Activated T-cell treated with anti-CD3 and anti-CD28 coated beads for 48 hours (primary cell): ENCODE measurements at places on chromosomes 16 and 17.

DNA sequence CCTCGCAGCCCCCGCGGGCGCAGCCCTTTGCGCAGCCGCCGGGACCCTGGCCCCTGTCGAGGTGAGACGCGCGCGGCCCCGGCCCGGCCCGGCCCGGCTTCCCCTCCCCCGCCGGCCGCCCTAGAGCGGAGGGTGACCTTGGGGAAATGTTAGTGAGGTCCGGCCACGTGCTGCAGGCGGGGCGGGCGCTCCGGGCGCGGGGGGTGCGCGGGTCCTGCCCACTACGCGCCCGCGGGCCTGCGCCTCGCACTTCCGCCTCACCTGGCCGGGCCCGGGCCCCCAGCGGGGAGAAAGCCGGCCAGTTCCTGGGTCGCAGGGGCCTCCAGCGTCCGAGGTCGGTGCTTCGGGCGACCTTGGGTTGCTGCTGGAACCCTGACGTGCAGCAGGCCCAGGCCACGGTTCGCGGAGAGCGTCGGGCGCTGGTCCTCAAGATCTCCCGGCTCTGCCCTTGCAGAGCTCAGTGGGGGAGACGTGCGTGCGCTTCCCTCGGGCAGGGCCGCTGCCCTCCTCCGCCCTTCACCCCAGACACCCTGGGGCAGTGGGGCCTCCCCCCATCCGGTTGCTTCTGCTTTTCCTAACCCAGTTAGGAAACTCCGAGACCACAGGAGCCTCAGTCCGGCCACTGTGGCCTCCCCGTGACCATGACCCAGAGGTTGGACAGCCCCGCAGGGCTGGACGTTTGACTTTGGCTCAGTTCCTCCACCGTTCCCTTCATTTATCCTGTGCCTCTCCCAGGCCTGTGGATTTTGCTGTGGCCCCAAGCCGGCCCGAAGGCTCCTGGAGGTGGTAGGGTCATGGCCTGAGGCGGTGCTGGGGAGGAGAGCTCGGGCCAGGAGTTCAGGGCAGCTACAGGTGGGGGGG is 791 bp downstream of the MCRIP2 start:
- peak; percentile 46 for DNase-seq

- DNase-seq, result no peak
Observed at GRCh38 chr16:31179219-31179746, 656 bp upstream of the FUS start.

GRCh38 chr16:3190949-3191353 is 2.9 kb downstream of the OR1F1 start:
- no peak for DNase-seq

DNA sequence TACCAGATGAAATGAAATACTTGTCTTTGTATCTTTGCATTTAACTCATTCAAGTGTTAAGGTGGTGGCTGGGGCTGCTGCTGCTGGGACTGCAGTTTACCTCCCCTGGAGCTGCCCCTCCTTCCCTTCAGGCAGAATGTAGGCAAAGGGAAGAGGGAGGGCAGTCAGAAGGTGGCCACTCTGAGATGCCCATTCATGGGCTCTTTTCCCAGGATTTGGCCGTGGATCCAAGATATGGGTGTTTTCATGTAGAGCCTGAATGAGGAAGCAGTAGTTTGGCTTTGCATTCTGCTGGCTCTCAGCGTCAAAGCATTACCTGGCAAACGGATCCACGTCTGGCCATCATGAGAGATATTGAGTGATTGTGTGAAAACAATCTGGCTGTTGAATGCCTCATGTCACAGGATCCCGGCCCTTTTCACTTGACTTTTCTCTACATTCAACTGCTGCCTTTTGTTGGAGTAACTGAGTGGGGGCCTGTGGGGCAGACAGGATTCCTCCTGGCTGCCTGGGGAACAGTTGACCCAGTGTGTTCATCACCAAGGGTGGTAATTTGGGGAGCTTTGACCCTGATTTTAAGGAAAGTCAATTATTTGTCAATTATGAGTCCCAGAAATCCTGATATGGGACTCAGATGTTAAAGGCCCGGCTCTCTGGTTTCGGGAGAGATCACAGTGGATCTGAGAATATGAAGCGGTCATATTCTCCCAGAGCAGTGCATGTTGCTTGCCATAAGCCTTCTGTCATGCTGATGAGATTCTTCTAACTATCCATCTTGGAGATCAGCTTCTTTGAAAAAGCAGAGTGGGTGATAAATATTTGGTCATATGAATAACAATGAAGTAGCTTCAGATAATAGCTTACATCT is 236.8 kb downstream of the IRX3 start:
- no peak for DNase-seq

DNA sequence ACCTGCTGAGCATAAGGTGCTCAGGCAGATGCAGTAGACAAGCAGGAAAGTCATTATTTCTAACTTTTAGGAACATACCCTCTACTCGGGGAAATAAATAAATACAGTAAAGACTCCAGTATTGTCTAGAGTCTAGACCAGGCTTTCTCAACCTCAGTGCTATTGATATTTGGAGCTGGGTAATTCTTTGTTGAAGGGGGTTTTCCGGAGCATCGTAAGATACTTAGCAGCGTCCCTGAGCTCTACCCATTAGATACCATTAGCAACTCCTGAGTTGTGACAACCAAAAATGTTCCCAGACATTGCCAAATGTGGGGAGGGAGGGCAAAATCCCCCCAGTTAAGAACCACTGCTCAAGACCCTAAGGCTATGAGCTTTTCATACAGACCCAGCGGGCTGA is 21.1 kb downstream of the EPOP start:
- DNase-seq, result no peak

DNA sequence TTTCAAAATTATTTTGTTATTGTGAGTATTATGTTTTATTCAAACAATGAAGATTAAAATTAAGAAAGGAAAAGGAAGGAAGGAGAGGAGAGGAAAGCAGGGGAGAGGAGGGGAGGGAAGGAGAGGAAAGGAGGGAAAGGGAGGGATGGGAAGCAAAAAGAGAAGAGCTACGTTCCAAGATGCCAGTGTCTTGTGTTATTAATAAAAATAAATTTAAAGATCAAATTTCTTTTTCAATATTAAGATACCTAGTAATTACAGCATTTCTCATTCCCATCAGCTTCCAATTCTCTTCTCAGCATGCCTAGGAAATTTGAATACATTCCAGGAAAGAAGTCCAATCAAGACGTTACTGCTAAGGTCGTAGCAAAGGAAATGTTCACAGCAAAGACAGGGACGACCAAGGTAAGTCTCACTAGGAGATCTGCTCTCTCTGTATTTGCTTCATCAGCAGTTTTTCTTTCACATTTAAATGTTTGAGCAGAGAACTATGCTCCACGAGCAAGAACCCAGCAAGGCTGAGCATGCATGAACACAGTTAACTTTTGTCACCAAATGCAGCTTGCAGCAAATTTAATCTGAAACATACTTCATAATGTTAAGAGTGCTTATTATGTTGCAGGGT is 63.3 kb upstream of the HLF start:
- no peak for DNase-seq

DNA sequence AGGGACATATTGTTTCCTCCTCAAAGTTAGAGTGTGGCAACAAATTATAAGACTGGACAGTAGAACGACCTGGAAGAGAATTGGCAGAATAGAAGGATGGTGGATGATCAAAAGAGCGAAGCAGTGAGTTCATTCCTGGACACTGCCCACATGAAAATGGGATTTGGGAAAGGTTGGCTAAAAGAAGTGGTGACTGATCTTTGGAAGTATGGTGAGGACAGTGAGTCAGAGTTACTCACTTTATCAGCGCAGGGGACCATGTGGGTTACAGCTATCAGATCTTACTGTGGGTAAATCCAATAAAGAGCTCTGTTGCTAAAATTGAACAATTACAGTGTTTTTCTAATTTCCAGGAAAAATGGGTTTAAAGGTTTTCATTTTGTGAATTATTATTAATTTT is 2.7 kb upstream of the TANC2 start:
- DNase-seq, result no peak

DNA sequence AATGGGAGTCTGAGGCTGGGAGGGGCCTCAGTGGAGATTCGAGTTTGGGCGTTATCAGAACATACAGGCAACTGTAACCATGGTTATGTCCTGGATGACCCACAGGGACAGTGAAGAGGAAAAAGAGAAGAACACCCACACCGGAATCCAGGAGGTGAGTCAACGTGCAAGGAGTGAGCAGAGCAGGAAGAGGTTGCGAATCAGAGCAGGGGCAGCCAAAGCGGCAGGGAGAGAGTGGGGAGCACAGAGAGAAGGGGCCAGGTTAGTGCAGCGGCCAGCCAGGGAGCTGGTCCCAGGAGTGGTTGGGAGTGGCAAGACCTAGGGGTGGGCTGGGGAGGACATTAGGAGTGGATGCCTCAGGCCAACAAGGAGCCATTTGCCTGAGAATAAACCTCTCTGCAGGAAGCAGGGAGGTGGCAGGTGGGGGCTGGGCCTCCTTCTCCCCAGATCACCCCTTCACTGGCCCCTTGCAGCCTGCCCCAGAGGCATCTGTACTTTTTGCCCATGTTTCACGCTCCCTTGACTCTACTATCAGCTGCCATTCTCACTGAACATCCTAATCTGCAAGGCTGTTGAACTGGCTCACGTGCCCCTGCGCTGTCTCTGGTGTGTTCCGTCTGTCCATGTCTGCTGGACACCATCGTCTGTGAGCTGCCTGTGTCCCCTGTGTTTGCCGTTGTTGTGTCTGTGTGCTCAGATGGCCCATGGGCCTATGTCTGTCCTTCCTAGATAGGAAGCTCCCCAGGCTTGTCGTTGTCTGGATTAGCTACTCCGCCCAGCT is 5.1 kb downstream of the KRT13 start:
- DNase-seq, result no peak

GRCh38 chr16:12339686-12340085 is 363.2 kb downstream of the SNX29 start:
- no peak for DNase-seq

GRCh38 chr16:84503751-84504395 is 586 bp downstream of the MEAK7 start:
- no peak for DNase-seq

DNA sequence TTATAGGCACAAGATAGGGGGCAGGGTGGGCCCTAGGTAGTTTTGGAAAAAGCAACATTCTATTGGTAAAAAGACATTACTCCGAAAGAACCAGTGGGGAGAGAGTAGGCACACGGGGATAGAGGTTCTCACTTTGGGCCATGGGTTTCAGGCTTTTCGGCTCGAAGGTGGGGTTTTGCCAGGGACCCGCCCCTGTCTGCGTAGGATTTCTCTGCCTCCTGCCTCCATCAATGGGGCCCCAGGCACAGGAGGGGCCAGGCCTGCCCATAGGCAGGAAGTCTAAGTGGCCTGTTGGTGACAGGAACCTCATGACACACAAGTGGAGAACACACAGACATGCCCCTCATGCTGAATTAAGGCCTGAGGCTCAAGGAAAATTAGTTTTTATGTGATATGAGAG is 57.5 kb downstream of the RNF213 start:
- no peak for DNase-seq

DNA sequence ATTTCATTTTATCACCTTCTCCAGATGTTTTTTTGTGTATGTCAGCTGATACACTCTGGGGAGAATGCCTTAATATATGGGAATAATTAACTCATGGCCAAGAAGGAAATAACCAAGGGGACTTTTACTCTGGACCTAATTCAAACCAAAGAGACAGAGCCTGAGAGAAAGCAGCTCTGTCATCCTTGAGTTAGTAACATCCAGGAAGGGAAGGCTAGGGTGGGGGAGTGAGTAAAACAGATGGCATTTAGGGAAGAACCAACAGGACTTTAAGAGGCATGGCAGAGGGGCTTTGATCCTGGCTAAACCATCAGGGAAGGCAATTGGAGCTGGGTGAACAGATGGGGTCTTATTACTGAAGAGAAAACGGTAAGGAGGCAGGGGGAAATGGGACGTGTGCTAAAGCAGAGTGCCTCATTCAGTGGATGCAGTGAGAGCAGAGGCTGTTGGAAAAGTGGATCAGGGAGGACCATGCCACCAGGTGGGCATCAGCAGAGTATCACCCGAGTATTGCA is 2.5 kb upstream of the SMPD3 start:
- DNase-seq, result no peak

GRCh38 chr17:48054238-48055185 is 6.4 kb downstream of the NFE2L1 start:
- DNase-seq, result no peak

DNA sequence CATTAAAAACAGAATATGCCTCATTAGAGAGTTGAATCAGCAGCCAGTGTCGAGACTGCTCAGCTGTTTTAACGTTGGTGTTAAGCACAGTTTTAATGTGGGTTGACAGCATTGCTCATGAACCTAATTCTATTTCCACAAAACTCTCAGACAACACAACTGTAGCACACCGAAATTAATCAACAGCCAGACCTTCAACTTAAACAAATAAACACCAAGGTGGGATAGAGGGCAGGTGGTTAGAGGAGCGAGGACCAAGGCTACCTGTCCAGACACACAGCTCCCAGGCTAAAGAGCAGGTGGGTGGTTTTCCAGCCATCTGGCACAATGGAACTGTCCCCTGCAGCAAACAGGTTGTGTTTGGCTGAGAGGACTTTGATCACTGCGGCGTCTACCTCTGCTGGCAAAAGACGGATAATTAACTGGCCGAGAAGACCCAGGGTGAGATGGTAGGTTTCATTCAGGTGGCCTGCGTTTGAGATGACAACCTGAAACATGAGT is 69.6 kb upstream of the ATP2A3 start:
- DNase-seq, result no peak

DNA sequence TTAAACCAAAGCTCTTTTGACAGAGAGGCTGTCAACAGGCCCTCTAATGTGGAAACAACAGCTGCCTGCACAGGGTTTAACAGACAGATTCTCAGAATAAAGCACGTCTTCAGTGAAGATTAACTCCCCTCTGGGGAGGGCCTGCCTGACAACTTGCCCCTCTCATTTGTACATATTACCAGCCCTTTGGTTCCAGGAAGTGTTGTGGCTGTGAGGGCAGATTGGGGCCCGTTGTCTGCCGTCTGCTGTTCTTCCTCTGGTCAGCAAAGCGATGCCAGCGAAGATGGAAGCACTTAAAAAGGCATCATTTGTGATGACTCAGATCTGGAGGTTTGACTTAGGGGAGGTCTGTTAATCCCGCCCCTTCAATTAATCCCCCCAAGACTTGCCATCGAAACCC is 177.0 kb upstream of the IRX6 start:
- no peak for DNase-seq

DNA sequence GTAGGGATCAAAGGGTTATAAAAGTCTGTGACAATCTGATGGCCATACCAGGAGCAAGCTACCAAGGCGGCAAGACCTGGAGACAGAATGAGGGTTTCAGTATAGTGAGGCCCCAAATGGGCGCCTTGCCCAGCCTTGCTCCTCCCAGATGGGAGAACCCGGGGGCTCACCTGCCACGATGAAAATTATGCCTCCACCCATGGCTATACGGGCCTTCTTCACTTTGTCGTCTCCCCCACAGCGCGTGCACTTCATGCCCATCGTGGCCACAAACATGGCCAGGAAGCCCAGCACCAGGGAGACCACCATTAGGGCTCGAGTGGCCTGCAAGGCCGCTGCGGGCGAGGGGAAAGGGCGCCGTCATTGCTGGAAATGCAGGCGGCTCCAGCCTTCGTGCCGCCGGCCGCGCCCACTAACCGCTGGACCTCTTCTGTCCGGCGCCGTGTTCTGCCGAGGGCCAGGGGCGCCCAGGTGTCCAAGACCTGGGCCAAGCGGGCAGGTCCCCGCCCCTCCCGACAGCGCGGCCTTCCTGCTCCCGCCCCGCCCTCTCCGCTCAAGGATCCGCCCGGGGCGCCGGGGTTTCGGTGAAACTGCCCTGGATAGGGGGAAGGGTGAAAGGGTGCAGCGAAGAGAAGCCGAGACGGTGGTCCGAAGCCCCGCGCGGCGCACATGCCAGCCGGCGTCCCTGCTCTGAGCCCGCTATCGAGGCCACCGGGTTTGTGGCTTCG is 1.5 kb downstream of the CLDN7 start:
- no peak for DNase-seq

- DNase-seq, result no peak
Observed at GRCh38 chr17:3998436-3998835, 34.2 kb upstream of the ATP2A3 start.

- DNase-seq, result no peak
Observed at GRCh38 chr16:5349670-5350517, 252.3 kb upstream of the EEF2KMT start.
